ENCODE measurements at places on chromosomes 6 and 20.

DNA sequence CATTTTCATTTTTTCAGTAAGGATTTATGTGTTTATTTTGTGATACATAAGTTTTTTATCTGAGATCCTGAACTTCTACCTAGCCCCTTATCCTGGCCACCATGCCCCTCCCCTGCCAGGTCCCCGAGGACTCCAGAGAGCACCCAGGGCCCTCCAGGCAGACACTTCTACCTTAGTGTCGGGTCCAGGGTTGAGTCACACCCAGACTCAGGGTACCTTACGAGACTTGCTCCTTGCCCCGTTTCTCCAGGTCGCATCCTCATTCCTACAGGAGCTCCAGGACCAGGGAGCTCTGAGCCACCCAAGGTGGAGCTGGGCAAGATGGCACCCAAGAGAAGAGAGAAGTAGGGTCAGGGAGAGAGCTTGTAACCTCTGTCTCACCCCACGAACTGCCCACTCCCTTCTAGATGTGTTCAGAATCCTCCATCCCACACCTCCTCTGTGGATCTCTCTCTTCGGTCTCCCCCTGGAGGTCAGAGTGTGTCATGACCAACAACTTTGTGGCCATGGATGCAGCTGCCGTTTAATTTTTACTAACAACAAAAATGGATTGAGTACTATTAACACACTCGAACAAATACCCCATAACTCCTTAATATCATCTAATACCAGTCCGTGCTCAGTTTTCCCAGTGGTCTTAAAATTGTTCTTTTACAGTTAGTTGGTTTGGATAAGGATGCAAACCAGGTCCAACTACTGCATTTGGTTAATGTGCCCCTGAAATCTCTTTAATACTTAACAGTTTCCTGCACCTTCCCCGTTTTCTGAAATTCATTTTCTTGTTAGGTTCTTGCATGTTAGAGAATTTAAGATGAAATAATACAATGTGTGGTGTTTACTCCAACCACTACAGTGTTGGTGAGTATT lies 130.6 kb upstream of the INSM1 start:
- DNase-seq: peak; percentile 4

DNA sequence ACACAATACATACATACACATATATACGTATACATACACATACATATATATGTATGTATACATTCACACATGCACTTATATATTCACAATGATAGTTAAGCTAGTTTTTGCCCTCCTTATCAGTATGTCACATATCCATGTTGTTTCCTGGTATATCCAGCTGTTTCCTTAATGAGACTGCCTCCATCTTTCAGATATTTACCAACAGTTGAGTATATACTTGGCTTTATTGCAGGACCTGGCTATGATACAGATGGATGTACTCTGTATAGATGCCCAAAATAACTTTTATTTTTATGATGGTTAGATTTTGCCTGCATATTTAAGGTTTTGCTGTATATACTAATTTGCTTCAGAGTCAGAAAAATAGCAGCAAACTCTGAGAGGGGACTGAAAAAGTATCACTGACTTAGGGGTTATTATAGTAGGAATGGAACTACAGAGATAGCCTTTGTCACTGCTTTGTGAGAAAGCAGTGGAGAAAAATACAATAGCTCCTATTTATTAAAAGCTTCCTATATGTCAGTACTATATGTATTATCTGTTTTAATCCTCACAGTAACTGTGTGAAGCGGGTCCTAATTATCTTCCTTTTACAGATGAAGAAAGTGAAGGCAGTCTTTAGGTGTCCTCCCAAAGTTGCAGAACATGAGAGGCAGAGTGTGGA lies 35.5 kb downstream of the CARMIL1 start:
- DNase-seq: no peak

- no peak for DNase-seq
Observed at GRCh38 chr6:159854959-159855358, 35.8 kb upstream of the MAS1 start.

DNA sequence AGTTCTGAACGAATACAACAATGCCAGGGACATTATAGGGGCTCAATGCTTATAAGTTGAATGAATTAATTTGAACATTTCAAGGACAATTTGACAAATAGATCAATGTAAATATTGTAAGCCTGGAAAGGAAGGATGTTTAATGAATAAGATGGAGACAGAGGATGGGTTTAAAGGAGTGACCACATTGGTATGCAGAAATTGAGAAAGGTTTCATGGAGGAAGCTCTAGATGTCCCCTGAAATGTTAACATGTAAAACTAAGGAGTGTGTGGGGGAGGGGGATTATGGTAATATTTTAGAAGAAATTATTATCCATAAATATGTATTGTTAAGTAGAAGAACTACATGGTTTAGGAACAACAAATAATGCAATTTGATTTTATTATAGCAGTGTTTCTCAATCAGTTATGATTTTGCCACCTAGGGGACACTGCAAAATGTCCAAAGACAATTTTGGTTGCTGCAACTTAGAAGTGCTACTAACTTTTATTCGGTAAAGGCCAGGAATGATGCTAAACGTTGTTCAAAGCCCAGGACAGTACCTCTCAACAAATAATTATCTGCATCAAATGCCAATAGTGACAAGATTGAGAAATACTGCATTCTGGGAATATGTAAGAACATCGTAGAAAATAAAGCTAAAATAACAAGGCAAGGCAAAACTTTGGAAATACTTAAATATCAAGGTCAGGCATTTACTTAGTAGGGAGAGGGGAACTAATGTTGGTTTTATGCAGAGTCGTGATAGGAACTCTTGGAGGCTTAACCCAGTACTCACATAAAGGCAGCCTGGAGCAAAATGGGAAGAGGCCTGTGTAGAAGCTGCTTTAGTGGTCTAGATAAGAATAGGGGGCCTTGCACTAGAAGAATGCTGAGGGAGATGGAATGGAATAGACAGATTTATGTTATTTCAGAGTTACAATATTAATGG lies 686.9 kb upstream of the CITED2 start:
- no peak for DNase-seq

GRCh38 chr6:52877786-52878185 lies 31.7 kb downstream of the GSTA3 start:
- no peak for DNase-seq

DNA sequence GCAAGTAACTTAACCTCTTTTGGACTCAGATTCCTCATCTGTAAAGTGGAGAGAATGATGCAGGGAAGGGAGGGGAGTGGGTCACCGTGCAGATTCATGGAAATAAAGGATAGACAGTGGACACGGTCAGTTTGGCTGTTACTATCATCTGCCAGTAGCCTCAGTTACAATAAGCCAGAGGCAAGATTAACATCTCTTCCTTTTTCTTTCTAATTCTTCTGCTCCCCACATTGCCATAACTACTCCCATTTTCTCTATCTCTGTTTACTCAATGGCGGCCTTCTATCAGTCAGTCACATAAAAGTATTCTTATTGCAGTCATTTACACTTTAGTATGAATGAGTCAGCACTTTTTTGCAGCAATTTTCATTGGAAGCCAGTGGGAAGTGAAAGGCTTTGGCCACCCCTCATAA lies 49.2 kb downstream of the PPP1R16B start:
- no peak for DNase-seq

DNA sequence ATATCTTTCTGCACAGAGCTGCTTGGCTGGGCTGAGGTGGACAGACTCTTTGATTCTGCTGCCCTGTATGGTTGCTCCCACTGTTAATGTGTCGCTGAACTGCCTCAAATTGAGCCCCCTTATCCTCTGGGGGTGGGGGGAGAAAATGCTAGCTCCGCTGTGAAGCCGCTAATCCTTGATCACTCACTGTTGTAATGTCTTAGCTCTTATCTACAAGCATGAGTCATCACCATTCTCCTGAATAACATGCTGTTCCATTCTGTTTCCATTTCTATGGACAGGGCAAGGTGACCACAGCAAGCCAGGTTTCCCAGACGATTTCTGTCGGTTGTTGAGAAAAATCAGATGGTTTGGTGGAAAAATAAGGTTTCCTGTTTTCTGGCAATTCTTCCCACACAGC lies 218.4 kb upstream of the GGTLC1 start:
- no peak for DNase-seq

DNA sequence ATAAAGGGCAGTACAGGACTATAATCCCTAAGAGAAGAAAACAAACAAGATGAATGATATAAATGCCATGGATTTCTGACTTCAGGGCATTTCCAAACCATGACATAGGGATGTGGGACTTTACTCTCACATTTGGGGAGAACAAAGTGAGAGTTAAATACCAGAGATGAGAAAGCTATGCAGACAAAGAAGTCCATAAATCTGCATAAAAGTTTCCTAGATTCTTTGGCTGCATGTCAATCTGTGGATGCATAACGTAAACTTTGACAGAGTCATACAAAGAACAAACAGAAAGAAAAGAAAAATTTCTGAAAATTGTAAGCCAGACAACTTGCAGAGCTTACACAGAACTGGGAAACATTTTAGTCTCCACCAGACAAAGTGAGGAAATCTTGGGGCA lies 11.7 kb downstream of the EPM2A start:
- DNase-seq: no peak

DNA sequence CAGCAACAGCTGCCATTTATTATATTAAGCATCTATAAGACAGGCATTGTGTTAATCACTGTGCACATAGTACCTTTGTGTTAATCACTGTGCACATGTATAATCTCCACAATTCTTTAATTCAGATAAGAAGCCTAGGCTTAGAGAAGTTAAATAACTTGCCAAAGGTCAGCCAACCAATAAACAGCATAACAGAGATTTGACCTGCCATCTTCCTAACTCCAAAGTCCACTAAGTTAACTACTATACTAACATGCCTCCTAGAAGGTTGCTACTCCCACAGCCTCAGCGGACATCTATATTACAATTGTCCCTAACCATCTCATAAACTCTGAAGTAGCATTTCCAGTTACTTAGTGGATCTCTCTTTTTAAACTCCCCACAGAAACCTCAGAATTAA lies 3.7 kb downstream of the BTBD9 start:
- DNase-seq: no peak

- DNase-seq: no peak
Observed at GRCh38 chr6:12339808-12340487, 49.8 kb downstream of the EDN1 start.
